ENCODE measurements at places on chromosomes 5 and 9. TPM values are rescaled to one million over a fixed set of nuclear protein-coding genes. Genes with fewer than 3 reads are reported as not detected.

- no peak for DNase-seq
Measured at GRCh38 chr5:113170707-113171106, 194.1 kb downstream of the DCP2 start.

The SLC45A2 gene
- not detected for total RNA-seq

GRCh38 chr5:163460562-163461171 lies at the start of gene HMMR:
HMMR (plus strand) TSS chr5:163460632; CDS start chr5:163460693, 61 bp downstream.
- no peak for DNase-seq

DNA sequence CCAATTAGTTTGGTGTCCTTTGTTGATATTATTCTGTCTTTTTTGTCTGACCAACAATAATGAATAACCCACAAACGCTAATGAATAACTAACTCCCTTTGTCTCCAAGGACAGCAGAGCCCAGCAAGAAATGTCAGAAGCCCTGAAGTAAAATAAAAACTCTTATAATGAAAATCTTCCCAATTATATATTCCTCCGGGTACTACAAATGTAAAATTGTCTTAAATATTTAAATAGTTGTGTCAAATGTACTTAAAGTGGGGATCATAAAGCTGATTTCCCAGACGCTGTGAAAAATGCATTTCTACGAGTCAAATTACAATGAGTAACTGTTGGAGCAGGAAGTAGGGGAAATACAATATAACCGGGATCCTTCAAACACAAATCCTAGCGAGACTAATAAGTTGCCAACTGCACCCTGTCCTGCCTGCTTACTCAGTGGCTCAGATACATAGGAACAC lies 22.3 kb downstream of the GLIS3 start:
- no peak for DNase-seq

GRCh38 chr5:158785397-158785796 lies 314.3 kb downstream of the EBF1 start:
- DNase-seq, result no peak

DNA sequence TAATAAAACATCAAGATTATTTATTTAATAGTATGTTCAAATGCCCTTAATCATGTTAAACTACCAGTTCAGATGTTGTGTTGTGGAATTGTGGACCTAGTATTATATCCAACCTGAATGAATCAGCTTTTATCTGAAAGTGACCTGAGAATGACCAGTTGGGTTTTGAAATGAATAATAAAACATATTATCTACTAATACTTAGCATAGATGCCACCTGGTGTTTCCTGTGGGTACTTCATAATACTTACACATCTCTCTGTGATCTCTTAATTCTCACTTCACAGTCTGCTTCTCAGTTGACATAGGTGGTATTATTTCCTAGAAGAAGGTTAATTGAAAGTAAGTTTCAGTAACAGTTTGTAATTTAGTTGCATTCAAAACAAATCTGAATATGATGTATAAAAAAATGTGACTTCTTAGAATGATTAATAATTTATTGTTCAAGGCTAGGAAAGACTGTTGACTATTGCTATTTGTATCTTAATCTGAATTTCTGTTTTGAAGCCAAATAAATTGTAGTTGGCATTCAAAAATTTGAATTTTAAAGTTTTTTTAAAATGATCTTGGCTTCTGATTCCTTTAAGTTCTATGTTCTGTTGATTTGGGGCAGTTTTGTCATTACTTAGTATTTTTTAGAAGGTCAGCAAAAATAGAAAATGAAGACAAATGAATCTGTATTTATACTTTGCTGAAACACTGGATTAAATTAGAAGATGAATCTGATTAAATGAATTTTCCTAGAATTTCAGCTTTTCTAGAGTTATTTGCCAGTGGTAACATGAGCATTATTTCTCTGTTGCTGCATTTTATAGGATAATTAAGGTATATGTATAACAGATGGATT lies 48.2 kb downstream of the KIF2A start:
- no peak for DNase-seq

The LCN9 gene
- not detected for total RNA-seq

The STXBP1 gene
- total RNA-seq, result 15.8 TPM

Measured in colonic mucosa (tissue), 4 donors.